ENCODE measurements at places on chromosomes 12 and 14. TPM values are rescaled to one million over a fixed set of nuclear protein-coding genes. Genes with fewer than 3 reads are reported as not detected.

SLC4A8 gene
- total RNA-seq: 0.14 TPM

C12orf56 gene
- total RNA-seq: not detected

DYNC1H1 gene
- total RNA-seq: 402 TPM

CCDC38 gene
- total RNA-seq: 0.22 TPM

TBX3 gene
- 27.2 TPM for total RNA-seq

FGD4 gene
- 30.5 TPM for total RNA-seq

IL26 gene
- not detected for total RNA-seq

ACSM4 gene
- not detected for total RNA-seq

POLR3B gene
- 8.5 TPM for total RNA-seq

SLC25A47 gene
- not detected for total RNA-seq

Data from left ventricle myocardium inferior (tissue), 1 donor.